DMS53 (cell line): ENCODE measurements at places on chromosomes 3 and 15.

GRCh38 chr3:75180945-75181298 is 483.2 kb upstream of the FRG2C start:
- DNase-seq: no peak

DNA sequence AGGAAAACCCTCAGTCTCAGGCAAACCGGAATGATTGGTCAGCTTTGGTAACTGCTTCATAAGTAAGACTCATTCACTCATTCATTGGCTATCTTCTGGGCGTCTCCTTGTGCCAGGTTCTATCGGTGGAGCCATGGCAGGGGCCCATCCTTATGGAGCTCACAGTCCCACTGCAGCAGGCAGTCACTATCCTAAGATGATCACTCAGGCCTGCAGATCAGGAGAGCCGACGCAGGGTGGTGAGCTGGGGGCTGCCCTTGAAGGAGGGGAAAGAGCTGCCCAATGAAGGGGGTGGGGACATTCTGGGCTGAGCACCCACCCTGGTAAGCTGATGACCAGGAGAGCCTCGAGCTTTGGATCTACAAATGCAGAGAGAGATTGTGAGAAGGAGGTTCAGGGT is 20.5 kb upstream of the FGD5 start:
- no peak for DNase-seq

DNA sequence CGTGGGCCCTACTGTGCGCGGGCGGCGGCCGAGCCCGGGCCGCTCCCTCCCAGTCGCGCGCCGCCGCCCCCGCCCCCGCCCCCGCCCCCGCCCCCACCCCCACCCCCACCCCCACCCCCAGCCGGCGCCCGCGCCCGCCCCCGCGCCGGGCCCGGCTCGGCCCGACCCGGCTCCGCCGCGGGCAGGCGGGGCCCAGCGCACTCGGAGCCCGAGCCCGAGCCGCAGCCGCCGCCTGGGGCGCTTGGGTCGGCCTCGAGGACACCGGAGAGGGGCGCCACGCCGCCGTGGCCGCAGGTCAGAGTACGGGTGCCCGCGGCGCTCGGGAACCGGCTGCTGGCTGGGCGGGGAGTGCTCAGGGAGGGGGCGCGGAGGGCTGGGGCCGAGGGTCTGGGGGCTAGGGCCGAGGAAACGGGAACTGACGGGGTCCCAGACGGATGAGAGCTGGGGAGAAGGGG is 1.1 kb upstream of the PPARG start:
- DNase-seq: peak; percentile 47

DNA sequence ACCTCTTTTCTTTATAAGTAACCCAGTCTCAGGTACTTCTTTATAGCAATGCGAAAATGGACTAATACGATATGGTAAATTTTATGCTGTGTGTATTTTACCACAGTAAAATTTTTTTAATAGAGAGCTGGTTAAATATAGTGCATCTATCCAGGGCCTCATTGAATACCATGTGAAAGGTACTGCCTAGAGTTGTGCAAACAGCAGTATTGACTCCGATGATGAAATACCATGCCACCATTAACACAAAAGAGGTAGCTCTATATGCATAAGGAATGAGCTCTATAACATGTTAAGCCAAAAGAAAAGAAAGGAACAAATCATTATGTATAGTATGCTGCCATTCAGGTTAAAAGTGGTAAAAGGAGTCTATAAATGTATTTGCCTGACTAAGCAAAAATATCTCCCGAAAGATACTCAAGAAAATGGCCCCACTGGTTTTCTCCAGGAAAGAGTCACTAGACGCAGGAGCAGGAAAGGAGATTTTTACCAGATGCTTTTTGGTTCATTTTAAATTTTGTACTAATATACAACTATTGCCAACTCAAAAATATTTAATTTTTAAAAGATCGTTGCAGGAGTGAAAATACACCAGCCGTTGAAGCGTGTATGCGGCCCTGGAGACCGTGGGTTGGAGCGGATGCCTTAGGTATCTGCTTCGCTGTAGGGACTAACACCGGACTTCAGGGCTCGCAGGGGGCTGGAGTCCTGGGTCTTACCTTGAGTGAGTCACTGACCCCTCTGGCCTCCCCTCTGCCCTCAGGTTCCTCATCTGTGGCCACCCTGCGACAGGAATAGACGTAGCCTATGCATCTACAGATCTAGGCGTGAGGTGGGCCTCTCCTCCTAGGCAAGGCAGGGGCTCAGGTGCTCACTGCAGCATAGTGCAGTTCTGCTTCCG is 120.1 kb downstream of the CHSY1 start:
- no peak for DNase-seq

DNA sequence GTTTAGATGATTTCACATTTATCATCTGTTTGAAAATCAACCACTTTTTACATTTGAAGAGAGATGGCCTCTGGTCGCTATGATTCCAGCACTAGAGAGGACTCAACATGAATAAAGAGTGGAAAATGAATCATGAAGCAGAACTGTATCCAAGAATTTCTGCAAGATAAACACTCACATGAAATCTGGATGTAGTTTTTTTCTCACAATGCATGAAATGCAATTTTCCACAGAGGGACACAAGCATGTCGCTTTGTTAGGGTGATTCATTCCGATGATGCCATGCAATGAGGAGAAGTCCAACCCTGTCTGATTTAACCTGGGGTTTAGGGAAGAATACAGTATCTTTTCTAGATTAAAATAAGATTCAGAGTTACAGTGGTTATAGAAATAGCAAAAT is 50.4 kb upstream of the ADCY5 start:
- no peak for DNase-seq

- DNase-seq: no peak
Observed at GRCh38 chr3:138371070-138371965, 22.9 kb downstream of the MRAS start.

- DNase-seq: no peak
Observed at GRCh38 chr3:81554388-81554787, 207.1 kb downstream of the GBE1 start.

GRCh38 chr3:195580744-195581443 is 2.8 kb downstream of the APOD start:
- no peak for DNase-seq

DNA sequence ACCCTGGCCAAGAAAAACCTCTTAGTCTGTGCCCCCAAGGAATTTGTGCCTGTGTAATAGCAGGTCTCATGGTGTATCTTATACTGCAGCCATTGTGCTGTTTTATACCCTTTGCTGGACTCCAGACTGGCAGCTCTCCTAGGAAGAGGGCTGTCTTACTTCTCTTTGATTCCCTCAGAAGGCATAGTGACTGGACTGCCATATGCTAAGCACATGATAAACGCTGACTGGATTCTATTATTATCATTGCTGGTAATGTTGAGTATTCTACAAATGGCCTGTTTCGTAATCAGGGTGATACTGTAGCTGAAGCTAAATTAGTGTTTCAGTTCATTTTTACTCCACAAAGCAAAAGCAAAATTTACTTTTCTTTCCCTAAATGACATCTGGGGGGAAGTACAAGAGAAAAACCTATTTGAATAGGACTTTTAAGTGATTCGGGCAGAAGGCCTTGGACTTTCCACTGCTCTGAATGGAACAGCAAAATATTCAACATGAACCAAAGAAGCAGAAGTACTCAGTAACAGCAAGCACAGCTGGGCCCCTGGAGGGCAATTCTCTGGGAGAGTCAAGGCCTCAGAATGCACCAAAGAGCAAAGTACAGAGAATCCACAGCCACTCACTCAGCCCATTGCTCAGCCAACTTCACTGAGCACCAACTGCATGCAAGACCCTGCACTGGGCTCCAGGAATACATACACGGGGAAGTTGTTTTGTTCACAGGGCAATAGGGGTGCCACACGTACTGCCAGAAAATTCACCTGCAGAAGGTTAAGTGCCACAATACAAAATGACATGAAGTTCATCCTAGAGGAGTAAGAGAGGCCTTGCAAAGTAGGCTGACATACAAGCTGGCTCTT is 7.9 kb upstream of the BCL2A1 start:
- no peak for DNase-seq

DNA sequence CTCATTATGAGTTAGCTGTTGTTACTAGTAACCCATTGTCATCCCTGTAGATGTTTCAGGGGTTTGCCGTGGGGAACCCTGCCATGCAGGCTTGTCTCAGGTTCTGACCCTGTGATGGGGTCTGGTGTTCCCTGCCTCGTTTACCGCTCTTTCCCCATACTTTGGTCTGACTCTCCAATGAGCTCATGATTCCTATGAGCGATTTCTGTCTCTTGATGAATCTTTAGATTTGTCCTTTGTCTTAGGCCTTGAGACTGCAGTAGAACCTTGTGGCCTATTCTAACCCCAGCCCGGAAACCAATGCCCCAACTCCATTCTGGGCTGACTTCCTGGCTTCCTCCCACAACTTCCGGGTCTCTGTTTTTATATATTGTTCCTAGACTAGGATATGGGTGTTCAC is 11.3 kb upstream of the IQGAP1 start:
- no peak for DNase-seq

GRCh38 chr3:38805765-38806386 is 10.1 kb downstream of the SCN10A start:
- peak; percentile 35 for DNase-seq

DNA sequence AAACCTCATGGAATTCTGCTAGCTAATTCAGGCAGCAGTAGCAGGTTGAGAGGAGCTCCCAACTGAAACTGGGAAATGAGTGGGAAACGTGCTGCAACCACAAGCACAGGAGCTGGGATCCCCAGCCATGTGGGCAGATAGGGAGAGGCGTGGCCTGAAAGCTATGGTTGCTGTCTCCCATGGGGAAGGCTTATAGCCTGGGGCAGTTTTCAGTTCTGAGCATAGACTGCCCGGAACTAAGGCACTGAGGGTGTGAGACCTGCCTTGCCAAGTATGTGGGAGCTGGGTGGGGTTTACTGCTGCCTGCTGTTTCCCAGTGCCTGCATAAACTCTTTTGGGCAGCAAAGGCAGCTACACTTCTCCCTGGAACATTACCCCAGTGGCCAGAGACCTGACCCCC is 229.5 kb downstream of the TUSC7 start:
- no peak for DNase-seq
